ENCODE measurements at places on chromosomes 4 and X.

- no peak for DNase-seq
These were observed 257.8 kb downstream of the FBXW7 start for GRCh38 chr4:152278172-152278504.

DNA sequence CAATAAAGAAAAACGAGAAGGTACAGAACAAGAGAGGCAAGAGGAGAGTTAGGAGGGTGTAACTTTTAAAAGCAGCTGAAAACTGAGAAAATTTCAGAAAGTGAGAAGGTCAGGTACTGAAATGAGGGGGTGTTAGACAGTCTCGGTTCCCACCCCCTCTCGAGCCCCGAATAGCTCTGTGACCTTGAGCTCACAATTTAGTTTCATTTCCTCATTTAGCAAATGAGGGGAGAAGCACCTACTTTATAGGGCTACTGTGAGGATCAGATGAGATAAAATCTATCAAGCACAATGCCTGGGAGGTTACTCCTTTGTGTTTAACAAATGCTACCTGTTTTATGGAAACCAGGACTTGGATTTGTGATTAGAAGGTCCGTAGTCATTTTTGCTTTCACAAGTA is 4.9 kb downstream of the UGT8 start:
- DNase-seq = no peak

- no peak for DNase-seq
These were observed 230.1 kb upstream of the FAT1 start for GRCh38 chr4:186953599-186954260.

DNA sequence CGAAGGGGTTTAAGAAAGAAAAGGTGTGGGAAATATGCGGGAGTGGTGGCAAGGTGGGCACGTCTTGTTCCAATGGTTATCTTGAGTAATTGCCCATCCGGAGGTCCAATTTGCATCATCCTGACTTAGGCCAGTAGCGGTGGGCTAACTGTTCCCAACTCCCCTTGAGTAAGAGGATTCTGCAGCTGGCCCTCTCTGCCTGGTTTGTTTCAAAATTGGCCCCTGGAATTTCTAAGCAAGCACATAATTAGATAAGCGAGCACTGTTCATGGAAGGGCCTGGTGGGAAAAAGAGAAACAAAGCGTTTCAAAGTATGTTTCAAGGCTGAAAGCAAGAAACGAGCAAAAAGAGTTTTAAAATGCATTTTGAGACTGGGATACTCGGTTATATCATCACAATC is 198.2 kb downstream of the CEP135 start:
- DNase-seq = no peak

DNA sequence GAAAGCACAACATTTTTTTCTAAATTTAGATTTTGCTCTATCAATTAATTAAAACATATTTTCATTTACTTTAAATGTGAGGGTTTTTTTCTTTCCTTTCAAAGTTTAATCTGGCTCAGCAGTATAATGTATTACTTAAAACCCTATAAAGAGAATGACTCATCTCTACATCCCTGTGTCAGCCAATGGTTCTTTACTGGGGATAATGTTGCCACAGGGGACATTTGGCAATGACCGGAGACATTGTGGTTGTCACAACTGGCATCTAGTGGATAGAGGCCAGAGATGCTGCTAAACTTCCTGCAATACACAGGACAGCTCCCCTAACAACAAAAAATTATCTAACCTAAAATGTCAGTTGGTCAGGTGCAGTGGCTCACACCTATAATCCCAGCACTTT is 53.8 kb downstream of the SYNPO2 start:
- DNase-seq = no peak

All from activated CD8-positive, alpha-beta memory T cell treated with anti-CD3 and anti-CD28 coated beads, Interleukin-2, amount 50 U/mL, for 4 hours (primary cell).